Stimulated activated CD4-positive, alpha-beta T cell treated with anti-CD3 and anti-CD28 coated beads, Interleukin-1b, Interleukin-23, amount 100 ng/mL, for 24 hours (primary cell): ENCODE measurements at places on chromosomes 5 and 9.
A peak's percentile ranks its signal among the peaks of the same experiment; 100 is the strongest.

- DNase-seq: no peak
Measured at GRCh38 chr5:170071748-170072147, 33.9 kb upstream of the FOXI1 start.

DNA sequence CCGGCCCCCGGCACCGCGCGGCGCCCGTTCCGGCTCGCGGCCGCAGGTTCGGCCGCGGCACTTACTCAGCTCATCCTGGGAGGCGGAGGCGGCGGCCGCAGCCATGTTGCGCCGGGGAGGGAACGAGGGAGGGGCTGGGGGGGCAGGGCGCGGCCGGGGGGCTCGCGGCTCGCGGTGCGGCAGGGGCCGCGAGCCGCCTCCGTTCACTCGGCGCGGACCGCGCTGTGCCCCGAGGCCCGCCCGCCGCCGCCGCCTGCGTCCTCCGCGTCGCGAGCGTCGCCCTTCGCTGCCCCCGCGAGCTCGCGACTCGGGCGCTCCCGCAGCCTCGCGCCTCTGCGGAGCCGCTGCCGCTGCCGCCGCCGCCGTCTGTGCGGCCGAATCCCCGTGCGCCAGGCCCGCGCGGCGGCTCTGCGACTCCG lies 735 bp downstream of the ECPAS start:
- DNase-seq: peak; percentile 17

- DNase-seq: no peak
Measured at GRCh38 chr9:91223000-91223399, 138.7 kb downstream of the AUH start.

GRCh38 chr5:170109059-170110031 lies 3.6 kb downstream of the FOXI1 start:
- DNase-seq: no peak

- DNase-seq: no peak
Measured at GRCh38 chr5:173720286-173720952, 104.0 kb upstream of the BOD1 start.

DNA sequence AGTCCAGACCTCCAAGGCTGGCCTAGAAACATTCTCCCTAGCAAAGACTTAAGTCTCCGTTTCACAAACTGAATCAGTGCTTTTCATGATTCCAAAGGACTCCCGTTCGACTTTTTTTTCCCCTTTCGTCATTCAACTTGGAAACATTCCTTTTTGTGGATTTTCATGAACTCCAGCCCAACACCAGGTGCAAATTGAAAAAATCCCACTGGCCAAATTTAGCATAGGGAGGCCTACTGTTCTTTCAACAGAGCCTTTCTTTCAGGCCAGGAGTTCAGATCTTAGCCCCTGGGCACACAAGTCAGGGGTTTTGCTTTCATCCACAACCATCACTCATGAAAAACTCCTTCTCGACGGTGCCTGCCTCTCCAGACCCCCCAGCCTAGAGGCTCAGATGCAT lies 285.3 kb downstream of the PIK3R1 start:
- DNase-seq: no peak

- DNase-seq: no peak
Measured at GRCh38 chr5:77993141-77993854, 217.2 kb upstream of the TBCA start.
